ENCODE measurements at places on chromosomes 6 and 20.
A peak's percentile ranks its signal among the peaks of the same experiment; 100 is the strongest.

GRCh38 chr6:112251171-112251875 is 3.0 kb downstream of the LAMA4 start:
- DNase-seq = no peak
- H3K4me3 ChIP-seq = no peak overlapping the region
- no peaks in the 10 kb centered on the region for H3K4me1 ChIP-seq
- no peaks in the 10 kb centered on the region for H3K27me3 ChIP-seq

- no peak overlapping the region for H3K27ac ChIP-seq
- H3K4me1 ChIP-seq = peaks cover 28% of the 10 kb centered on the region
- no peaks in the 10 kb centered on the region for H3K36me3 ChIP-seq
- peak; percentile 51 for DNase-seq
- no peaks in the 10 kb centered on the region for H3K27me3 ChIP-seq
Measured at GRCh38 chr6:161139766-161140553, 133.9 kb downstream of the AGPAT4 start.

DNA sequence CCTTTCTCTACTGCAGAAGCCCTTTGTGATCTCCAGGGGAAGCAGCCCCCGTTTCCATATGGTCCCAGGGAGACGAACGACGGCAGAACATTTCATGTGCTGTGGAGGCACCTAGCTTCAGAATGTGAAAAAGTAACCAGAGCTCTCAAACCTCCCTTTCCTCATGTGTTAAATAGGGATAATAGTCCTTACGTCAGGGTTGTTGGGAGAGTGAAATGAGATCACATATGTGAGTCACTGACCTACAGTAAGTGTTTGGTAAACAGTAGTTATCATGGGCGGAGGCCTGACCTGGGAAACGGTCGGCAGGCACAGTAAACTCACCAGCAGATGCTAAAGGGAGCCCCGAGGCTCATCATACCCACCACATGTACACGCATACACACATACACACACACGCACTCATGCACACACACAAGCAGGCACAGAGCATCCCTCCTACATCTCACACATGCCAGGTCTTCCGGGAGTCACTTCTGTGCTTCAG is 89.7 kb downstream of the LY86 start:
- no peaks in the 10 kb centered on the region for H3K36me3 ChIP-seq
- no peaks in the 10 kb centered on the region for H3K27me3 ChIP-seq
- H3K4me1 ChIP-seq = peaks cover 3% of the 10 kb centered on the region
- no peak overlapping the region for H3K4me3 ChIP-seq
- H3K27ac ChIP-seq = no peak overlapping the region
- no peak for DNase-seq

GRCh38 chr6:36914227-36914794 is 28.6 kb downstream of the C6orf89 start:
- H3K4me1 ChIP-seq = no peaks in the 10 kb centered on the region
- H3K36me3 ChIP-seq = peaks cover 11% of the 10 kb centered on the region
- no peaks in the 10 kb centered on the region for H3K27me3 ChIP-seq
- DNase-seq = no peak

GRCh38 chr6:133275213-133275612 is 34.1 kb downstream of the EYA4 start:
- no peaks in the 10 kb centered on the region for H3K4me1 ChIP-seq
- DNase-seq = no peak
- no peak overlapping the region for H3K27ac ChIP-seq
- no peak overlapping the region for H3K4me3 ChIP-seq

- no peaks in the 10 kb centered on the region for H3K27me3 ChIP-seq
- H3K4me1 ChIP-seq = no peaks in the 10 kb centered on the region
- no peaks in the 10 kb centered on the region for H3K36me3 ChIP-seq
- no peak overlapping the region for H3K4me3 ChIP-seq
Measured at GRCh38 chr6:30264743-30265142, 51.5 kb upstream of the TRIM26 start.

DNA sequence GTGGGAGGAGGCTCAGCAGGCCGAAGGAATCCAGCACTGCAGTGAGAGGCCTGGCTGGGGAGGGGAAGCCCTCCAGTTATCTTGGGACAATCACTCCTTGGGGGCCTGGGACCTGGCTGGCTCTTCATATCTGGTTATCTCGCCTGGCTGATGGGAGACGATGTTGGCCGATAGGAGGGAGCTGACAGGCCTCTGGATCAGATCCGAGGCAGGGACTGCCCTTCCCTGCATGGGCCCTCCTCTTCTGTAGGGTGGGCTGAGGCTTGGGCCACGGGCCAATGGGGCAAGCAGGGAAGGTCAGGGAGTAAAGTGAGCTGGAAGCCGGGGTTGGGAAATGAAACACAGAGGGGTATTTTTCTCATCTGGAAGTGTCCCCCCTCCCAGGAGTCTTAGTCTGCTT is 25.2 kb downstream of the MANBAL start:
- H3K4me3 ChIP-seq = no peak overlapping the region
- H3K36me3 ChIP-seq = 0 out of 2 replicates have a peak, but pooled peaks cover 12% of the 10 kb centered on the region
- DNase-seq = no peak
- H3K4me1 ChIP-seq = peaks cover 34% of the 10 kb centered on the region

- H3K27me3 ChIP-seq = no peaks in the 10 kb centered on the region
- no peaks in the 10 kb centered on the region for H3K4me1 ChIP-seq
- H3K36me3 ChIP-seq = no peaks in the 10 kb centered on the region
- DNase-seq = peak; percentile 86
- no peak overlapping the region for H3K27ac ChIP-seq
Measured at GRCh38 chr20:52312132-52312729, 120.7 kb upstream of the ZFP64 start.

DNA sequence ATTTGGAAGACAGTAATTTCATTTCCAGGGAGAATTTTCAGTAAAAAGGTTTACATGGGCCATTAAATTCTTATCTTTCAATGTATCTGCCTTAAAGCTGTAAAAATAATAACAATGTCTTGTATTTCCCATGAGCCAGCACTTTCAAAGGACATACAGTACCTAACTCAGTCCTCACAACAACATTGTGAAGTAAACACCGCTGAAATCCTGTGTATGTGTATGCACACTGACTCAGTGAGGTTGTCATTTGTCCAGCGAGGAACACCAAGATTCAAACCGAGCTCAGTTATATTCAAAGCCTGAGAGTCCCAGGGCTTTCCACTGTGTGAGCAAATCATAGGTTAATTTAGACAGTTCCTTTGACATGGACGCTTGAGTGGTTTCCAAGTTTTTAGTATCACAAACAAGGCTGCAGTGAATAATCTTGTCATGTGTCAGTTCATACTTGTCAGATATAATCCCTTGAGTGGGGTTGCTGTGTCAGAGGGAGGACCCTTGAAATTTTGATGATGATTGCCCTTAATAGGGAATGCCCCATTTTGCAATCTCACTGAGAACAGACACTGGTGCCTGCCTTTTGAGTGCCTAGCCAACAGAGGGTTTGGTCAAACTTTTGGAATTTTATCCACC is 50.0 kb upstream of the SLC22A23 start:
- no peaks in the 10 kb centered on the region for H3K4me1 ChIP-seq
- H3K4me3 ChIP-seq = no peak overlapping the region
- H3K36me3 ChIP-seq = no peaks in the 10 kb centered on the region
- DNase-seq = no peak
- no peak overlapping the region for H3K27ac ChIP-seq
- H3K27me3 ChIP-seq = 0 out of 2 replicates have a peak, but pooled peaks cover 3% of the 10 kb centered on the region

- H3K27ac ChIP-seq = no peak overlapping the region
- no peaks in the 10 kb centered on the region for H3K27me3 ChIP-seq
- no peaks in the 10 kb centered on the region for H3K36me3 ChIP-seq
- no peaks in the 10 kb centered on the region for H3K4me1 ChIP-seq
- no peak for DNase-seq
Measured at GRCh38 chr6:17577059-17577458, 23.0 kb upstream of the FAM8A1 start.

DNA sequence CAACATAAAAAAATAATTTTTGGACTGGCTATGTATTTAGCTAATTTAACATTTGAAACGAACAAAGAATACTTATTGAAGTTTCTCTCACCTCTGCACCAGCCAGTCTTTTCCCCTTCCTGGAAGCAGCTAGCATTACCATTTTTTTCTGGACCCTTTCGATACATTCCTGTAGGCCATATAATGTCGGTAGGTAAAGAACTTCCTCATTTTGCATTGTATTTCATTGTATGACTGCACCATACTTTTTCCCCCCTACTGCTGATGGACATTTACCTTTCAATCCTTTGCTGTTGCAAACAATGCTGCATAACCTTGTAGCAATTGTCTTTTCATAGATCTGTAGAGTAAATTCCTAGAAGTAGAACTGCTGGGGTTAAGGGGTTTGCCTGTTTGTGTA is 17.6 kb downstream of the CBFA2T2 start:
- H3K4me3 ChIP-seq = no peak overlapping the region
- DNase-seq = no peak
- H3K27ac ChIP-seq = peak overlapping the region; percentile 45
- peaks cover 46% of the 10 kb centered on the region for H3K4me1 ChIP-seq
- peaks cover 41% of the 10 kb centered on the region for H3K36me3 ChIP-seq
- H3K27me3 ChIP-seq = no peaks in the 10 kb centered on the region

DNA sequence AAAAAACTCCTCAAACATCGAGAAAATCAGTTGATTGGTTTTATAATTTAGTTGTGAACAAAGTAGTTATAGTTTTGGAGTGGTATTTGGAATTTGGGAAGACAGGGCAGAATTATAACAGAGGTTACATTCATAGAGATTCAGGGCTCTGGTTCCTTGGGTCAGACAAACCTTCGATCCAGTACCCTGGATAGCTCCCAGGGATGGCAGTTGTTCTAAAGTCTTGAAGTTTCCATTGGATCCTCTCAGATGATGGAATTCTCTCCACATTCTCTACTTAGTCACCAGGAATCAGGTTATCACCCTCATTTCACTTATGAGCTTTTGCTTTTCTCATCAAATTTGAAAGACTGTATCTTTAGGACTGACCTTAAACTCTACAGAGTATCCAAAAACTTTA is 285.1 kb downstream of the CENPW start:
- no peak overlapping the region for H3K27ac ChIP-seq
- no peak overlapping the region for H3K4me3 ChIP-seq
- H3K4me1 ChIP-seq = no peaks in the 10 kb centered on the region
- no peak for DNase-seq
- H3K27me3 ChIP-seq = no peaks in the 10 kb centered on the region

GRCh38 chr6:131791476-131791875 is 16.3 kb upstream of the ENPP1 start:
- no peaks in the 10 kb centered on the region for H3K36me3 ChIP-seq
- H3K27ac ChIP-seq = no peak overlapping the region
- DNase-seq = no peak
- no peaks in the 10 kb centered on the region for H3K27me3 ChIP-seq
- no peak overlapping the region for H3K4me3 ChIP-seq

All from Karpas-422 (cell line).